Mesothelial cell of epicardium (in vitro differentiated cells): ENCODE measurements at places on chromosomes 2 and 18. TPM values are rescaled to one million over a fixed set of nuclear protein-coding genes. Genes with fewer than 3 reads are reported as not detected.

DNA sequence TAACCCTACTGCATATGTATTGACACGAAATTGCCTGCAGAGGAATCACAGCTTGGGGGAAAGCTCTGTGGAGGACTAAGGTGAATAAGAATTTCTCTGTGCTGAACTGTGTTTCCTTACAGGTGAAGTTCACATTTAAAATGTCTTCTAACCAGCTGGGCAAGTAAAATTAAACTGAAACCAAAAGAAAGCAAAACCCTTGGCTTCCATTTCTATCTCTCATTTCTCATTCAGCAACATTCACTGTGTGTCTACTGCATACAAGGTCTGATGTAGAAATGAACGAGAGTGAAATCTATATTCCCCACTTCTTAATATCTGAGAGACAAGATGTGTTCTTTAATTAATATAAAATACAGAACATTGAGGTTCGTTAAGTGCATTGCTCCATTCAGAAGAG is 397.3 kb downstream of the SOX11 start:
- no peaks in the 10 kb centered on the region for H3K27me3 ChIP-seq
- no peak overlapping the region for H3K4me3 ChIP-seq
- H3K27ac ChIP-seq = no peak overlapping the region
- no peaks in the 10 kb centered on the region for H3K36me3 ChIP-seq

- H3K27me3 ChIP-seq = peaks cover 23% of the 10 kb centered on the region
- no peak for DNase-seq
- peak overlapping the region; percentile 88 for H3K4me3 ChIP-seq
- H3K27ac ChIP-seq = no peak overlapping the region
These were observed 2.6 kb downstream of the CDH2 start for GRCh38 chr18:28174181-28174905.

DNA sequence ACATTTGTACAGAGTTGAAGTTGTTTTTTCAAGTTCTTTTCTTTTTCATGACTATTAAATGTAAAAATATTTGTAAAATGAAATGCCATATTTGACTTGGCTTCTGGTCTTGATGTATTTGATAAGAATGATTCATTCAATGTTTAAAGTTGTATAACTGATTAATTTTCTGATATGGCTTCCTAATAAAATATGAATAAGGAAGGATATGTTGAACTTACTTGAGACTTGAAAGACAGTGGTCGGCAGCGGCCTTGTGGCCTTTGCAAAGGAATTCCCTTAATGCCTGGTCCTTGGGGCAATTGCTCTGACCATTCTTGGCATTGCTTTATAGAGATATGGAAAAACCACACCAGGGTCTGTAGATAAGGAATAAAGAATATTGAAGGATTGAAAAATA is 25.9 kb upstream of the TMEM87B start:
- peaks cover 20% of the 10 kb centered on the region for H3K4me1 ChIP-seq
- no peak for DNase-seq
- no peaks in the 10 kb centered on the region for H3K27me3 ChIP-seq
- H3K36me3 ChIP-seq = peaks cover 18% of the 10 kb centered on the region

DNA sequence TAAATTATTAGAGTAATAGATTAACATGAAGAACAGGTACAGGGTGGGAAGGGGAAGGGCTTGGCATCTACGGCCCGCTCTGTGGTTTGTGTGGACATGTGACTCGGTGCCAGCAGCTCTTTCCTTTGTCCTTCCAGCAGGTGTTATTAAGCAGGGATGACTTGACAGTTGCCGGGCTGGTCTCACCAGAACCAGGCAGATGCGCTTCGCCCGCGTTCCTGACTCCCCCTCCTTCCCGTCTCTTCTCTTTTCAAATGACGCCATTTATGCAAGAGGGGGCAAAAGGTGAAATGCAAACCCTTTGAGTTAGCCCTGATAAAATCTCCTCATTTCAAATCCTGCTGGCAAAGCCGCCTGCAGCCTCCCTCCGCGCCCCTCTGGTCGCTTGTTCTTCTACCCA is 38.9 kb upstream of the MGAT4A start:
- H3K4me1 ChIP-seq = peaks cover 39% of the 10 kb centered on the region
- H3K27me3 ChIP-seq = no peaks in the 10 kb centered on the region
- H3K36me3 ChIP-seq = no peaks in the 10 kb centered on the region
- peak overlapping the region; percentile 15 for H3K4me3 ChIP-seq

GRCh38 chr2:233314180-233314925 is 6.7 kb downstream of the SAG start:
- H3K4me3 ChIP-seq = no peak overlapping the region
- H3K27ac ChIP-seq = no peak overlapping the region
- no peaks in the 10 kb centered on the region for H3K4me1 ChIP-seq
- H3K27me3 ChIP-seq = peaks cover 10% of the 10 kb centered on the region

DNA sequence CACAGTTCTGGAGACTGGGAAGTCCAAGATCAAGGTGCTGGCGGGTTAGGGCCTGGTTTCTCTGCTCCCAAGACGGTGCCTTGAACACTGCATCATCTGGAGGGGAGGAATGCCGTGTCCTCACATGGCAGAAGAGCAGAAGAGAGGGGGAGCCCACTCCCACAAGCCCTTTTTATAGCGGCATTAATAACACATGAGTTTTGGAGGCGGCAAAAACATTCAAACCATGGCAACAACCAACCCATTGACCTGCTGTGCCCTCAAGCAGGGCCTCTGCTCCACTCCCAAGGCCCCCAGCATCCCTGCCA is 62.0 kb downstream of the SMAD7 start:
- H3K27me3 ChIP-seq = no peaks in the 10 kb centered on the region
- peak overlapping the region; percentile 50 for H3K27ac ChIP-seq
- no peaks in the 10 kb centered on the region for H3K36me3 ChIP-seq
- no peak for DNase-seq

DNA sequence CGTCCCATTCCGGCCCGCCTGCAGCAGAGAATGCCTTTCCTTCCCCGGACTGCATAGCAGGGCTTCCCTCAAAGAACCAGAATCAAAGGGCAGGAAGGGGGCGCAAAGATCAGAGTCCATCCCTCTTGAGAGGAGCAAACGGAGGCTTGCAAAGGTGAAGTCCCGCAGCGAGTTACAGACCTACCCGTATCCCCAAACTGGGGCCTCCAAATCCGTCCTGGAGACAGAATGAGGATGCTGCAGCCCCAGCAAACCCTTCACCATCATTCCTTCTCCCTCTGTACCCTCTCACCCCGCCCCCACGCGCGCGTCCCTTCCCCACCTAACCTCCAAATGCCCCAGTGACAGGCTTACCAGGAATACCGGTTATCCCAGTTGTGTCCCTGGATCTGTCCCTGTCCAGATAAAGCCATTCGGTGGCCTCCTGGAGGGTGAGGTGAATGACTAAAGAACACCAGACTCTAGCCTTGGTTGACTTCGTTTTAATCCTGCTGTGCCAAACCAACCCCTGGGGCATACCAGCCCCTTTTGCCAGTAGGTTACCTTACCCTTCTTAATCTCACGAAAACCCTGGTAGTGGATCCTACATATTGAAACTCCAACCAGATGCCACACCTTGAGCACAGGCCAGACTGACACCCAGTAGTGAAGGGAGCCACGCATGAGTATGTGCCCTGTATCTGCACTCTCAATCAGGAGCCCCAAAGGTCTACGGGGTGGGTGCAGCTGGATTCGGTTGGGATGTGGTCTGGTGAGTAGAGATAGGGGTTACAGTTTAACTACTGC is 961 bp upstream of the SLC40A1 start:
- no peaks in the 10 kb centered on the region for H3K27me3 ChIP-seq
- H3K4me1 ChIP-seq = peaks cover 58% of the 10 kb centered on the region
- no peak for DNase-seq
- H3K27ac ChIP-seq = peak overlapping the region; percentile 78
- H3K36me3 ChIP-seq = peaks cover 7% of the 10 kb centered on the region
- H3K4me3 ChIP-seq = peak overlapping the region; percentile 76

GRCh38 chr2:120904830-120905234 is 169.2 kb downstream of the GLI2 start:
- H3K4me1 ChIP-seq = peaks cover 42% of the 10 kb centered on the region
- H3K27ac ChIP-seq = peak overlapping the region; percentile 26
- no peaks in the 10 kb centered on the region for H3K27me3 ChIP-seq
- no peak overlapping the region for H3K4me3 ChIP-seq
- H3K36me3 ChIP-seq = peaks cover 12% of the 10 kb centered on the region
- DNase-seq = no peak

GRCh38 chr2:207765547-207765946 is 4.2 kb downstream of the FZD5 start:
- peaks cover 24% of the 10 kb centered on the region for H3K4me1 ChIP-seq
- H3K27ac ChIP-seq = no peak overlapping the region
- no peak overlapping the region for H3K4me3 ChIP-seq
- H3K27me3 ChIP-seq = peaks cover 48% of the 10 kb centered on the region
- H3K36me3 ChIP-seq = no peaks in the 10 kb centered on the region
- no peak for DNase-seq

GRCh38 chr2:170369894-170370293 is 191.9 kb downstream of the MYO3B start:
- H3K27me3 ChIP-seq = peaks cover 59% of the 10 kb centered on the region
- H3K4me3 ChIP-seq = no peak overlapping the region
- H3K4me1 ChIP-seq = peaks cover 1% of the 10 kb centered on the region
- H3K27ac ChIP-seq = no peak overlapping the region
- DNase-seq = no peak
- H3K36me3 ChIP-seq = no peaks in the 10 kb centered on the region

DNA sequence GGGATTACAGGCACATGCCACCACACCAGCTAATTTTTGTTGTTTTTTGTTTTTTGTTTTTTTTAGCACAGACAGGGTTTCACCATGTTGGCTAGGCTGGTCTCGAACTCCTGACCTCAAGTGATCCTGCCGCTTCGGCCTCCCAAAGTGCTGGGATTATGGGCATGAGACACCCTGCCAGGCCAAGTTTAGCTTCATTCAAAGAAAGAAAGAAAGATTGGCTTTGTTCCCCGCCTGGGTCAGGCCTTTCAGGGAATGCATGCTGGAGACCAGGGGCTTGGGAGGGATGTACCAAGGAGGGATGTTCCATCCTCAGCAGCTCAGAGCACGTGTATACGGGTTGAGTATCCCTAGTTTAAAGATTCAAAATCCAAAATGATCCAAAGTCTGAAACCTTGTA is 283.0 kb downstream of the ALPK2 start:
- no peak overlapping the region for H3K4me3 ChIP-seq
- peaks cover 42% of the 10 kb centered on the region for H3K36me3 ChIP-seq
- H3K4me1 ChIP-seq = peaks cover 18% of the 10 kb centered on the region
- H3K27me3 ChIP-seq = no peaks in the 10 kb centered on the region

GRCh38 chr2:169366066-169366465 is 3.7 kb upstream of the LRP2 start:
- H3K4me3 ChIP-seq = no peak overlapping the region
- H3K4me1 ChIP-seq = peaks cover 30% of the 10 kb centered on the region
- H3K27ac ChIP-seq = no peak overlapping the region
- H3K27me3 ChIP-seq = peaks cover 40% of the 10 kb centered on the region
- peaks cover 2% of the 10 kb centered on the region for H3K36me3 ChIP-seq
- DNase-seq = no peak

DNA sequence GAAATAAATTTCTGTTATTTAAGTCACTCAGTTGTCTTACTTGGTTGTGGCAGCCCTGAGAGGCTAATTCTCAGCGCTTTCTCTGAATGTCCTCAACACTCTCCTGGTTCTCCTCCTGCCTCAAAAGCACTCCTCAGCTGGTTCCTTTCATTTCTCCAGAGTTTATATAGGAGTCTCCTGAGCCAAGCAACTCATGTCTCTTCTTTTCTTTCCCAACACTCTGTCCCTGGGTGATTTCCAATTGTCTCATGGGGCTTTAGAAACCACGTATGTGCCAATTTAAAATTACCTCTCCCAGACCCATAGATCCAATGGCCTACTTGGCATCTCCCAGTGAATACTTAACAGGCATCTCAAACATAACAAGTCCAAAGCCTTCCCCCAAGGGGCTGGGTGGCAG is 184.3 kb downstream of the TTC32 start:
- no peak overlapping the region for H3K27ac ChIP-seq
- peaks cover 11% of the 10 kb centered on the region for H3K27me3 ChIP-seq
- no peak for DNase-seq
- no peak overlapping the region for H3K4me3 ChIP-seq
- no peaks in the 10 kb centered on the region for H3K4me1 ChIP-seq

DNA sequence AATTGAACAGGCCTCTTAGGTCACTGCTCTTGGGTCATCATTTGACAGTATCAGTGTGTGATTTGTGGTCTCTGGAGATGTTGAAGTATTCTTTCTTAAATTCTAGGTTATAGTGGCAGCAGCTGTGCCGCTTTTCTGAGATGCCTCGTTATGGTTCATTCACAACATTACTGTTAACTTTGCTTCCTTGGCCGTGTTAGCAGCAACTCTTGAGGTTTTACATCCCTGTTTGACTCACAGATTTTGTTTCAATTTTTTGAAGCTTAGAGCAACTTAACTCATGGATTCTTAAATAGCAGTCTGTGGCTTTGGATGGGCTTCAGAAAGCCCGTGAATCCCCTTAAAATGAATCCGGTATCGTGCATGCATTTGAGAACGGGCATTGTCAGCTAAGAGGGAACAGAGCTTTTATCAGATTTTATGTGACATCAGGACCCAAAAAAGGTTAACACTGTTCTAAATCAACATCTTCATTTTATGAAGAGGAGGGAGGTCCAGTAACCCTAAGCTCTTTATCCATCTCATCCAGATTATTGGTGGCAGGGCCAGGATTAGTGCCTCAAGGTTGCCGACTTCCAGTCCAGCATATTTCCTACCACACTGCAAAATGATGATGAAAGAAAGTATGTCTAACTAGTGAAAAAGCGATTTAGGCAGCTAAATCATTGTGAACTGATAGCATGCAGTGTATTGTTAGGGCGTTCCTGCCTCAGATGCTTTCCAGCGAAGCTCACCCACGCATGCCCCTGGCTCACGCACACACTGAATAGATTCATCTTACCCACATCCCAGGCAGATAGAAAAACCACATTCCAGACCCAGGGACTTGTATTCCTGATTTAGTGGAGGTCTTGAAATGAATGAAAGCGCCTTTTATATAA is 5.1 kb downstream of the TRIB2 start:
- no peak overlapping the region for H3K4me3 ChIP-seq
- peaks cover 28% of the 10 kb centered on the region for H3K36me3 ChIP-seq
- H3K4me1 ChIP-seq = peaks cover 43% of the 10 kb centered on the region

DNA sequence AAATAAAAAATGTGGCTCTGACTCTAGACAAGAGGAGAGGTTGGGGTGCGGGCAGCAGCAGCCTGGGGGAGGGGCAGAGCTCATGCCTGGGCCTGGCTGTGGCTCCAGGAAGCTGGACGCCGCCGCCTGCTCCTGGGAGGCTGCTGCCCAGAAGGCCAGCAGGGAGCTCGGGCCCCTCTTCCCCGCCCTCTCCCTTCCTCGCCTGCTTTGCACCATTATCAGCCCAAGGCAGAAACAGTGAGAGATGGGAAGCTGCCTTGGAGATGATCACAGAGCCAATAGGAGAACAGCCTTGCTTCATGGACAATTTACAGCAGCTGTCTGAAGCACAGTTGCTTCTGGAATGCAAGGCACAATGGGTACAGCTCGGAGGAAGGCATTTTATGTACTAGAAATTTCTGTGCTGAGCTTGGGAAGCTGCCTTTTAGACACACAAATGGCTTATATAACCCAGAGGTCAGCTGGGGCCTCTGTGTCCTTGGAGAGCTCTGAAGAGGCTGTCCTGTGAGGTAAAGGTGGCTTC is 55.3 kb upstream of the AFF3 start:
- H3K4me3 ChIP-seq = no peak overlapping the region
- no peaks in the 10 kb centered on the region for H3K36me3 ChIP-seq
- H3K27me3 ChIP-seq = no peaks in the 10 kb centered on the region
- H3K4me1 ChIP-seq = peaks cover 33% of the 10 kb centered on the region

- no peak overlapping the region for H3K27ac ChIP-seq
- DNase-seq = no peak
- H3K36me3 ChIP-seq = no peaks in the 10 kb centered on the region
- H3K4me1 ChIP-seq = peaks cover 13% of the 10 kb centered on the region
- H3K4me3 ChIP-seq = no peak overlapping the region
- no peaks in the 10 kb centered on the region for H3K27me3 ChIP-seq
These were observed 1101.4 kb downstream of the CBLN2 start for GRCh38 chr18:71442731-71443141.

The UCN gene
- total RNA-seq = 3.1 to 5.1 TPM (median 4.4 TPM) in 3 replicates

The CPLX4 gene
- total RNA-seq = not detected in 3 replicates

The ASB18 gene
- not detected in 3 replicates for total RNA-seq

The ADRA2B gene
- total RNA-seq = 0.51 to 0.63 TPM (median 0.56 TPM) in 3 replicates

The NDC80 gene
- total RNA-seq = 13.4 to 16.1 TPM (median 15.0 TPM) in 3 replicates
